ENCODE measurements at places on chromosomes 5 and 9.

- no peak for DNase-seq
These were observed 117.1 kb downstream of the DMXL1 start for GRCh38 chr5:119187776-119188529.

- DNase-seq, result no peak
These were observed 7.0 kb downstream of the PAX5 start for GRCh38 chr9:37026931-37027581.

DNA sequence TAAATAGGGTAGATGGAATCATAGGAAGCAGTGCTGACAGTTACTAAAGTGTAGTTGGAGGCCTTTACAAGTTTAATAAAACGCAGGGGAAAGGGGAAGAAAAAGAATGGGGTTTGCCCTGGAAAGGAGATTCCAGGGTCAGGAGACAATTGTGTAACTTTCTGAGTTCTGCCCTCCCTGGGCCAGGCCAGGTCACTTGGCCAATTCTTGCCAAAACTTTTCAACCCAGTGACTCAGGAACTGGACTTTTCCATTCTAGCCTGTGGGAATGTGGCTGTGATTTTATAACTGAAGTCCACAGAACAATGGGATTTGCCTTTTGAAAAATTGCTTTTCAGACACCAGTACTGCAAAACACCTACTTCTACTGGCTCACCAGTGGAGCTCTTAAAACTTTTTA lies 289.8 kb upstream of the ANKRD55 start:
- peak; percentile 74 for DNase-seq

DNA sequence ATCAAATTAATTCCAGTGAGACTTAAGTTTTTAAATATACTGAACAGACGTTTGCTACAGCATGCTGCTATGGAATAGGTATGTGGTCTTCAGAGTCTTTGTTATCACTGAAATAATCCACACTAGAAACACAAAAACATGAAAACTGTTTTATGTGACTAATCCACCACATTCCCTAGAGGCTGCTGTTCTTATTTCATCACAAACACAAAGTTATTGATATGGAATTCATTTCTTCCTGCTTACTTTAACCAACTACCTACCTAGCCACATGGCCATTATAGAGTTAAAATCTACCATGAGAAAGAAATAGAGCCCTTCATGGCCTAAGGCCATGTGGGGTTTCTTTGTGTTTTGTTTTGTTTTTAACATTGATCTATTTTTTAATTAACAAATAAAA lies 232.3 kb upstream of the PTGER4 start:
- DNase-seq, result peak; percentile 80

DNA sequence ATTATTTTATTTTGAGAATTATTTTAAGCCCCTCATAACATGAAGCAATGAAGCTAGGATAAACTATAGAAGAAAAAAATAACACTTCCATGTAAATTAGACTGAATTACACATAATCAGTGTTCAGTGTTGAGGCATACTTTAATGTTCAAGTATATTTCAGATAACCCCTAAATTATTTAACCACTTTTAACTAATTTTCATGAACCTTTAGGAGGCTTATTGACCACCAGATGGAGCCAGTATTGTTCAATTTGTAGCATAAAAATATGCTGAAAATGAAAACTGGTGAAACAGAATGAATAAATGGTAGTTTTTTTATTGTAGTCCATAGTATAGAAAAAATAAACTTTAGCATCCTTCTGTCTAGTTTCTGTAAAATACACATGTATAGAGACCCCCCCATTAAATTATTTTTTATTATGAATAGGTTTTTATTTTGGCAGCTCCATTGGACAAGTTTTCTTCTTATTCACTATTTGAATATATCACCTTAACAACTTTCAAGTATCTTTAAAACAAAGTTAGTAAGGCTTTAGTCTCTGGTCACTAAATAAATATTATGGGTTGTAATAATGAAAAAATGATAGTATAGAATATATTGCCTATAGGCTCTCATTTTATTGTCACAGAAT lies 190.1 kb downstream of the CWC27 start:
- DNase-seq, result peak; percentile 59

- no peak for DNase-seq
These were observed 149.5 kb upstream of the PANK3 start for GRCh38 chr5:168728546-168729211.

DNA sequence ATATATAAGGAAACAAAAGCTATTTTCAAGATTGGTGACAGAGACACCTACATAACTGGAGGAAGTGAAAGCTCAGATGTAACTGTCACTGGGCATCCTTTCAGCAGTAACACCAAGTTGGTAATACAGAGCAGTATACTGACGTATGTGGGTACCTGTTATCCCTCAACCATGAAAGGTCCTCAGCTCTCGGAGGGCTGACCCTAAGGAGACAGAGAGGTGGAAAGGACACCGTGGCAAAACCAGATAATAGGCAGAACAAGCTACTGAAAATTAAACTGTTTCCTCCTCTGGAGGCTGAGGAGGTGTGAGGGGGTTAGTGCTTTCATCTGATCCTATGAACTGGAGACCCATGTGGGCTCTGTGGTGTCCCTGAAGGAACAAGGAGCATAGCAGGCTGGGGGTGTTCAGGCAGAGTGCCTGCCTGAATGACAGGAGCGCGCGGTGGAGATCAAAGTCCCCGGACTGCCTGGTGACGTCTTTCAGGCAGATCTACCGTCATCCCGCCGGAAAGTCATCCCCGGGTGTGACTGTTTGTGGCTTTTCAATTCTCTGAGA lies 130.2 kb upstream of the FSTL4 start:
- no peak for DNase-seq

GRCh38 chr9:119185298-119185697 lies 183.9 kb downstream of the BRINP1 start:
- DNase-seq, result no peak

GRCh38 chr5:145470396-145470979 lies 364.7 kb downstream of the PRELID2 start:
- no peak for DNase-seq

Data from amniotic epithelial cell (primary cell).